Urothelium cell line (cell line): ENCODE measurements at places on chromosomes 11 and 22.

DNA sequence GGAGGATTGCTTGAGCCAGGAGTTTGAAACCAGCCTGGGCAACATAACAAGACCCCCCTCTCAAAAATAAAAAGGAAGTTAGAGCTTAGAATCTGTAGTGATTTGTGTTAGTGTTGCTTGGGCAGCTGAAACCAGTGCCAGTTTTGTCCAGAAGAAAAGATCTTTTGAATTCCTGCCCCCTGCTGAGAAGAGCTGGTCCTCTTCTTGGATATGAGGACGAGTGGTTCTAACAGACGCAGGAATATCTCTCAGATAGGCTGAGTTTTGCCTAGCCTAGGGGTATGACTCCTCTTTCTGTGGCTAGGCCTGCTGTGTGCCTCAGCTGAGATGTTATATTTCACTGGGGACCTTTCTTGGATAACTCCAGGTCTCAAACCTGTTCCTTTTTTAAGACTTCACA lies 102.8 kb downstream of the STIM1 start:
- no peak for DNase-seq

DNA sequence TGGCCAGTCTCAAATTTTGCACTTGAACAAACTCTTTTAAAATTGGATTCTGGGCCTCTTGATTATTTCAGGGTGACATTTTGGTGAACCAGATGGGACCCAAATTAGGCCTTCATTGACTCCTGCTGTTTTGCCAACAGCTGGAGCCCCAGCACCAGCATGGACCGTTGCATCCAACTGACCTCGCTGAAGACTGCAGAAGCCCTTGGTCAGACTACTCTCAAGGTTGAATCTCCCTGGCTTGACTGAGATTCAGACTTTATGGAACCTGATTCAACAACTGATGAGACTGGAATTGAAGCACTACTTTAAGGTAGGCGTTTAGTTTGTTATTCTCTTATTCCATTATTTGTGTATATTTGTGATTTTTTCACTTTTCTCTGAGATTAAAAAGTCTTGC lies 41.7 kb downstream of the NARS2 start:
- no peak for DNase-seq

DNA sequence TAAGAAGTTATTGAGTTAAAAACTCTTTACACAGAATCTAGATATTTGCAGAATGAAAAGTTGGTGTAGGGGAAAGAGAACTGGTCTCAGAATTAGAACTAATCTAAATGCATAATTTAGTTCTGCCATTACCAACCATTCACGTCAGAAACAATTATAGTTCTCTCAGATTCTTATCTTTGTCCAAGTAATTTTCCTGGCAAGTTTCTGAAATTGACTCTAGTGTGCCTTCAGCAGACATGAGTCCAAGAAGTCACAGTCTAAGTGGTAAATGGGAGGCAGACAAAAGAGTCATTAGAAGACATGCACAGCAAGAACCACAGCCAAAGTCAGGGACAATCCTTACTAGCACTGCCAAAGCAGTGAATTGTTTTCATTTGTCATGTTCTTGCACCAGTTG lies 1870.1 kb downstream of the LRRC4C start:
- no peak for DNase-seq

GRCh38 chr11:29985248-29985647 lies 31.6 kb downstream of the KCNA4 start:
- no peak for DNase-seq

DNA sequence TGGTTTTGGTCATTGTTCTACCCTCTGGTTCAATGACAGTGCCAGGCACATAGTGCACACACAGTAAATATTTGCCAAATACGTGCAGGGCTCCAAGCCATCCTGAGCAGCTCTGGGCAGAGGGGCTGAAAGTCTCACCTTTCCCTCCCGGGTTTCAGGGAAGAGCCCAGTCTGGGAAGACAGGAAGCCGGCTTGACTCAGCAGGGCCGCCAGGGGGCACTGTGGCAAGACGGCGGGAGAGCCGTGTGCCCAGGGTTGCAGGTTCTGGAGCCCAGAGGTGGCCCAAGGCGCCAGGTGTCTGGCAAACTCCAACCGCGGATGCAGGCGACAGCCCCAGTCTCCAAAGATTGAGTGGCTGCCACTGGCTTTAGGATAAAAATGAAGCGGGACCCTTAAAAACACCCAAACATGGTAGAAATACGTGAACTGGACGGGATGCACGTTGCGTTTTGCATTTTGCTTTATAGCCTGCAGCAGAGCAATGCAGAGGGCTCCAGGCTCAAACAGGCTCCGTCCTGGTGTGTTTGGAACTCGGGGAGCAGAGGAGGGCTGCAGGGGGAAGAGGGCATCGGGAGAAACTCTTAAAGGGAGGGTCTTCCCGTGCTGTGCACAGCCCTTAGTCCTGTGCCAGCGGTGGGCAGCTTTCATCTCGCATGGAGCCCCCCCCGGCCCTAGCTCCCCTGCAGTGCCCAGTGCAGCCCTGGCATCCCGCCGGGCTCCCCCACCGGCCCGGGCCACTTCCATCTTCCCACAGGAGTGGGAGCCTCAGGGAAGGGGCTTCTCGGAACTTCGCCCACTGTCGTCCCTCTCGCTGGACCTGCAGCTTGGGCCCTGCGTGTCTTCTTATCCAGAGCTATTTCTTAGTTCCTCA lies 10.7 kb downstream of the KRTAP5-5 start:
- peak; percentile 69 for DNase-seq

- DNase-seq: no peak
These were observed 3.1 kb upstream of the SH3BP1 start for GRCh38 chr22:37636186-37636948.

GRCh38 chr11:58495906-58496305 lies 12.0 kb downstream of the OR5B21 start:
- no peak for DNase-seq

GRCh38 chr11:62579252-62579651 lies 5.6 kb upstream of the EEF1G start:
- no peak for DNase-seq

DNA sequence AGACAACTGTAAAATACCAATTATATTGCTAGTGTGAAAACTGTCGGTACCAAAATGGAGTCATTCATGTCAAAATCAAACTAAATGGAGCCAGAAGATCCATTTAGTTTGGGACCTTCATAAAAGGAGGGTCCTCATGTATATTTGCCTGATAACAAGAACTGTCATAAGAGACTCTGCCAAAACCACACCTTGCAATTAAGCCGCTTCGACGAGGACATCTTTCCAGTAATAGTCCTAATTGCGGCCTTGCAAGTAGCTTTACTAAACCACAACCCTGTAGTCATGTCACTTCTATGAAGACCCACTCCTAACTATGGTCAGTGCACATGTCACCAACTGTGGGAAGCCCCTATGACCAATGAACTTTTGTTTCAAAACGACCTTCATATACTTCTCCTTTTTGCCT lies 9.4 kb downstream of the UBQLN3 start:
- DNase-seq: no peak

- no peak for DNase-seq
These were observed 274.8 kb downstream of the NTM start for GRCh38 chr11:131645237-131645636.

- DNase-seq: no peak
These were observed 620.6 kb downstream of the SOX6 start for GRCh38 chr11:15735706-15736105.

DNA sequence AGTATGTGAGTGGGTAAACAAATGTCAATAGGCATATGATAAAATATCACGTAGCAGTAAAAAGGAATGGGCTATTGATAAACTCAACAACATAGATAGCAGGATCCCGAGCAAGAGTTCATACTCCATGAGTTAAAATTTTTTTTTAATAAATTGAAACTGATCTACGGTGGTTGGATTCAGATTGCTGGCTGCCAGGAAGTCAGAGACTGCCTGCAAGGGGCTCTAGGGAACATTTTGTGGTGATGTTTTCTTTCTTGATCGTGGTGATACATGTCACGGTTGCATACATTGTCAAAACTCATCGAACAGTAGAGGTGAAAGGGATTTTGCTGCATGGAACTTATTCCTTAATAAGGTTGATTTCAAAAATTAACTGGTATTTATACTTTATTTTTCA lies 62.6 kb upstream of the WNT7B start:
- no peak for DNase-seq

- no peak for DNase-seq
These were observed 53.5 kb downstream of the BBOX1 start for GRCh38 chr11:27094120-27094519.

DNA sequence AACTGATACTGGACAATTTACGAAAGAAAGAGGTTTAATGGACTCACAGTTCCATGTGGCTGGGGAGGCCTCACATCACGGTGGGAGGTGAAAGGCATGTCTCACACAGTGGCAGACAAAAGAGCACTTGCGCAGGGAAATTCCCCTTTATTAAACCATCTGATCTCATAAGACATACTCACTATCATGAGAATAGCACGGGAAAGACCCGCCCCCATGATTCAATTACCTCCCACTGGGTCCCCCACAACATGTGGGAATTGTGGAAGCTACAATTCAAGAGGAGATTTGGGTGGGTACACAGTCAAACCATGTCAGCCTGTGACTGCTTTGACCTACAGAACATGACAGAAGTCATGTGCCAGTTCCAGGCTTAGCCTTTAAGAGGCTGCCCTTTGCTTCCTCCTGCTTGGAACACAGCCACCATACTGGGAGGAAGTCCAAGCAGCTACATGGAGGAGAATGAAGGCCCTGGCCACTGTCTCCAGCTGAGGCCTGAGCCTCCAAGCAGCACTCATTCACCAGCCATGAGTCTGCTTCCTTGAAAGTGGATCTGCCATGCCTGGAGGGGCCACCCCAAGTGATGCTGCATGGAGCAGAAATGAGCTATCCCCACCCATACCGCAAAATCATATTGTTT lies 10.9 kb upstream of the GAL start:
- DNase-seq: no peak

DNA sequence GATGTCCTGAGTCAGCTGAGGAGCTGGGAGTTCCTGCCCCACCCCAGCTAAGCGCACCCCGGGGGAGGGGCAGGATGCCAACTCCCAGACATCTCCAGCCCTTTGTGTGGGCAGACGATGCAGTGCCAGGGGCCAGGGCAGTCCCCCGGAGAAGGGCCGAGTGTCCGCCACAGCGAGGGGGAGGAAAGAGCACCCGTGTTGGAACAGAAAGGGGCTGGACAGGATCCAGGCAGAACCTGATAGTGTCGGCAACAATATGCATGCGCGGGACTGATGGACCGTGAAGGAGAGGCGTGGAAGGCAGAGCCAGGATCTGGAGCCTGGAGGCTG lies 1434.7 kb downstream of the BRD1 start:
- peak; percentile 41 for DNase-seq

GRCh38 chr11:75583718-75584658 lies 21.9 kb downstream of the SERPINH1 start:
- DNase-seq: peak; percentile 58

GRCh38 chr11:2687782-2688191 lies 12.0 kb downstream of the KCNQ1OT1 start:
- no peak for DNase-seq

DNA sequence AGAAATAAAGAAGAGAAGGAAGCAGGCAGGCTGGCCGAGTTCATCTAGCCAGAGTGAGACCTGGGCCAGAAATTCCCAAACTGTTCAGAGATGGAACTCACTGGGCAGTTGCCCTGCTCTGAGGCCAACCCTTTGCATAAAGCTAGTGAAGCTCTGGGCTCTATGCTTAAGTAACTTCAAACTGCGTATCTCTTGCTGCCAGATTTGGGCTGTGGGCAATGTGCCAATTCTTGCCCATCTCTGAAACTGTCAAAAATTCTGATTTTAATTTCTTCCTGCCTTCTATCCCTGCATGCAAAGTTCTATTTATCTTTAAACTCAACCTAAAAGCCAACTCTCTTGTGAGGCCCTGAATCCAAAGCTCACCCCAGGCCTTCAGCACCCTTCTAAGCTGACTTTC lies 36.2 kb upstream of the HEPHL1 start:
- DNase-seq: no peak

GRCh38 chr11:23727794-23728193 lies 769.1 kb upstream of the LUZP2 start:
- DNase-seq: peak; percentile 44

DNA sequence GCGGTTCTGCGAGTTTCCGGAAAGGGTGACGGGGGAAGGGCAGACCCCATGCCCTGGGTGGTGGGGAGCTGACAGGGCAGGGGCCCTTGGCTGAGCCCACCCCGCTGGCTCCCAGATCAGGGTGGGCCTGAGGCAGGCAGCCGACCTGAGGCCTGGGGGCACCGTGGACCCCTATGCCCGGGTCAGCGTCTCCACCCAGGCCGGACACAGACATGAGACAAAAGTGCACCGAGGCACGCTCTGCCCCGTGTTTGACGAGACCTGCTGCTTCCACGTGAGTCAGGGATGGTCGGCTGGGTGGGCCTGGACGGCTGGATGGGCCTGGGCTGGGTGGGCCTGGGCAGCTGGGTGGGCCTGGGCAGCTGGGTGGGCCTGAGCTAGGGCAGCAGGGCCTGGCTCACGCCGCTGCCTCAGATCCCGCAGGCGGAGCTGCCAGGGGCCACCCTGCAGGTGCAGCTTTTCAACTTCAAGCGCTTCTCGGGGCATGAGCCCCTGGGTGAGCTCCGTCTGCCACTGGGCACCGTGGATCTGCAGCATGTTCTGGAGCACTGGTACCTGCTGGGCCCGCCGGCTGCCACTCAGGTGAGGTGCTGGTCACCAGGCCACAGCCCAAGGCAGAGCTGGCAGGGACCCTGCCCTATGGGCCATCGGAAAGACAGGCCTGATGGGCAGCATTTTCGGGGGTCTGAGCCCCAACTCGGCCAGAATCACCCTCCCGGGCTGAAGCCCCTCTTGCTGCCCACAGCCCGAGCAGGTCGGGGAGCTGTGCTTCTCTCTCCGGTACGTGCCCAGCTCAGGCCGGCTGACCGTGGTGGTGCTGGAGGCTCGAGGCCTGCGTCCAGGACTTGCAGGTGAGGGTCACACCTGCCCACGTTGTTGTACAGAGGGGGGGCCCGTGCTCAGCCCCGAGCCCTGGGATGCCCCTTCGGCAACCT lies 1.5 kb downstream of the SYT8 start:
- no peak for DNase-seq

GRCh38 chr22:19876314-19876940 lies 21.8 kb upstream of the GNB1L start:
- no peak for DNase-seq

GRCh38 chr22:37559901-37560607 lies at the start of gene CDC42EP1:
Gene CDC42EP1 (plus strand): TSS chr22:37560480. CDS start chr22:37566350, 5,870 bp downstream.
- peak; percentile 88 for DNase-seq

GRCh38 chr11:64878223-64878493 lies 263 bp downstream of the EHD1 start:
- no peak for DNase-seq

- no peak for DNase-seq
These were observed 4.4 kb downstream of the ABCG4 start for GRCh38 chr11:119153049-119153818.

- DNase-seq: no peak
These were observed 28.5 kb downstream of the ZNF280B start for GRCh38 chr22:22479999-22480532.

DNA sequence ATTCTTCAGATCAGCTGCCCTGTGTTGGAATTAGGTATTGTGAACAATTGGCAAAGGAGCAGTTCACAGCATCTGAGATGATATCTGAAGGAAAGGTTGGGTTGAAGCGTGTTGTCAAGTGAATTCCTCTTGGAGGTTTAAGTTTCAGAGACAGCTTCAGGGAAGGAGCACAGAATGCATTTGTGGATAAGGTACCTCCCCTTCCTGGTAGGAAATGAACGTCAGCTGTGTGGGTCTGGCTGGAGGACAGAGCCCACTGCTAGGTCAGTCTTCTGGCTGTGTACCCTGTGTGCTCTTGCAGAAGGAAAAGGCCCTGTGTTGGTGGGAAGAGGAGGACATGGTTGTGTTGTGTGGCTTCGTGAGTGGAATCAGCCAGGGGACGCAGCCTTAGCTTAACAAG lies 88.1 kb upstream of the GAL start:
- no peak for DNase-seq
